ENCODE measurements at places on chromosomes 6 and 20.
A peak's percentile ranks its signal among the peaks of the same experiment; 100 is the strongest.

DNA sequence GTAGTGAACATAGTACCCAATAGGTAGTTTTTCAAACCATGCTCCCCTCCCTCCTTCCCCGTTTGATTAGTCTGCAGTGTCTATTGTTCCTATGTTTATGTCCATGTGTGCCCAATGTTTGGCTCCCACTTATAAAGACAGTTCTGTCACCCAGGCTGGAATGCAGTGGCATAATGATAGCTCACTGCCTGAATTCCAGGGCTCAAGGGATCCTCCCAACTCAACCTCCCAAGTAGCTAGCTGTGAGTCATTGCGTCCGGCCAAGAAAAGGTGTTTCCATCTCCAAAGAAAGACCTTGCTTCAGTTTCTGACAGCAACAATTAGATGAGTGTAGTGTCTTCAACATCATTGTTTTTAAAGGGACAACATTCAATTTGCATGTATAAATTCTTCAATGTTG is 131.1 kb upstream of the CEP162 start:
- DNase-seq, result no peak

DNA sequence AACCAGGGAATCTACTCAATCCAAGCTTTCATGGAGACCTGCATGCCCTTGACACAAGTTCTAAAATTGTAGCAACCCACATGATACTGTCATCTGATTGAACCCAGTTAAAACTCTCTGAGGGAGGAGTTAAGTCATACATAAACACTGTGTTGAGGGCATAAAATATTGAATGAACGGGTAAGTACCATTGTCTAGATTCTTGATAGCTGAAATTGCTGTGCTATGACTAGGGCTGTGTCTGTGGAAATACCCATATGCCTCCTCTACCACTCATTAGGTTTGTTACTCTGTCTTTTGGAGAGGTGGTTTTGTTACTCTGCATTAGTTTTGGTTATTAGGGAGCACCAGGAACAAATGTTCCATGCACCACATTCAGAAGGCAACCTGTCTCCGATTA is 7.6 kb downstream of the ENPP4 start:
- no peak for DNase-seq

DNA sequence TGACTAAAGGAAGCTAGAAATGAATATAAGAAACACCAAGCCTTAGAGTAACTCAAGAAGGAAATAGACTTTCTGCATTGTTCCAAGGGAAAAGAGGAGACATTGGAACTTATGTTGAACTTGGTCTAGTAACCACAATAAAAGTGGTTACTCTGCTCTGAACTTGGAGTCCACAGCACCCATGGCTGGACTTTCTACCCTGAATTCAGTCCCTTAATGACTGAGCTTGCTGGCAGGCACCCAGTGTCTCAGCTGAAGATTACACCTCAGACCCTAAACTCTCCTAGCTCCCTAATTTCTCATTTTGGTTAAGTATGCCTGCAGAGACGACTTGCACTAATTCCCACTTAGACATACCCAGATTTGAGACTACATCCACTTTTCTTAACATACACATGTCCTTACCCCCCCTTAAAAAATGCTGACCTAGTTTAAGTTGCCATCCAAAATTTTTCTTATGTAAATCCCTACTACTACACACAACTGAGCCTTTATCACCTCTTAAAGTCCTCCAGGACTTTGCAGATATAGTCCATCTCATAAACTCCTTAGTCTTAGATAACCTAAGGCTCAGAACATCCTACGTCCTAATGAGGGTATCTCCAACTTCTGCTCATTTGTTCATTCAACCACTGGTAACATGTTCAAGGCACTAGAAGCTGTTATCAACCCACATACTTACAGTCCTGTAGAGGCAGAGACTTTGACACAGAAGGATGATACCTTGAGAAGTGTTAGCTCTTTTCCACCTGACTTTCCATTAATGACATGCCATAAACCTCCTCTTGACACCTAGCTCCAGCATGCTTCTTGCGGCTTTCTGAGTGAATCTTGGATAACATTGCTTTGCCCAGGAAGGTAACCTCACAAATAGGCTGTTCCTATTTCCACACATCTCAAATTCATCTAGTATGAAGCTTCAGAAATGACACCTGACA is 129.8 kb downstream of the ALDH8A1 start:
- DNase-seq, result no peak

GRCh38 chr6:134449781-134450180 is 131.9 kb upstream of the SGK1 start:
- peak; percentile 24 for DNase-seq

DNA sequence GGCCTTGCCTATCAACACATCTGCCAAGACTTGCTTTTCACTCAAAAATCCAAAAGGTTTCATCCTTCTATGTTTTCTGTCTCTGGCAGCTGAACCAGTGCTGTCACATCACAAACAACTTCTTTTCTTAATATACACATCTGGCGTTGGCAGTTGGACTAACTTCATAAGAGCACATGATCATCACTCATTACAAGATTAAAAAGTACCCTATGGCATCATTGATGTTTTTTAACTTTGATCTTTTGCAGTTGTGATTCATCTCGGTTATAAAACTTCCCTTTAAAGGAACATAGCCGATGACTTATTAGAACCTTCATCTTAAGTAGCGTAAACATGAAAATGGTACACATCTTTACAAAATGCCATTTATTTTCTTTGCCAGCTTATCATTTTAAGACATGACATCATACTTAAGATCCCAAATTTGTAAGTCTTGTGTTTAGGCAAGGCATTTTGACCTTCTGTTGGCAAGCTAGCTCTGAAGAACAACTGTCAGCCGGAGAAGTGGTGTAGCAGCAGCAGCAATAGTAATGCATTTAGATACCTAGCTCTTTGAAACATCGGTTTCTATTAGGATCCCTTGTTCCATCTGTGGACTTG is 64.2 kb upstream of the SUPT3H start:
- no peak for DNase-seq

GRCh38 chr6:68279793-68280557 is 355.1 kb upstream of the ADGRB3 start:
- no peak for DNase-seq

- DNase-seq, result no peak
These were observed 59.0 kb upstream of the ZNF184 start for GRCh38 chr6:27531772-27532459.

DNA sequence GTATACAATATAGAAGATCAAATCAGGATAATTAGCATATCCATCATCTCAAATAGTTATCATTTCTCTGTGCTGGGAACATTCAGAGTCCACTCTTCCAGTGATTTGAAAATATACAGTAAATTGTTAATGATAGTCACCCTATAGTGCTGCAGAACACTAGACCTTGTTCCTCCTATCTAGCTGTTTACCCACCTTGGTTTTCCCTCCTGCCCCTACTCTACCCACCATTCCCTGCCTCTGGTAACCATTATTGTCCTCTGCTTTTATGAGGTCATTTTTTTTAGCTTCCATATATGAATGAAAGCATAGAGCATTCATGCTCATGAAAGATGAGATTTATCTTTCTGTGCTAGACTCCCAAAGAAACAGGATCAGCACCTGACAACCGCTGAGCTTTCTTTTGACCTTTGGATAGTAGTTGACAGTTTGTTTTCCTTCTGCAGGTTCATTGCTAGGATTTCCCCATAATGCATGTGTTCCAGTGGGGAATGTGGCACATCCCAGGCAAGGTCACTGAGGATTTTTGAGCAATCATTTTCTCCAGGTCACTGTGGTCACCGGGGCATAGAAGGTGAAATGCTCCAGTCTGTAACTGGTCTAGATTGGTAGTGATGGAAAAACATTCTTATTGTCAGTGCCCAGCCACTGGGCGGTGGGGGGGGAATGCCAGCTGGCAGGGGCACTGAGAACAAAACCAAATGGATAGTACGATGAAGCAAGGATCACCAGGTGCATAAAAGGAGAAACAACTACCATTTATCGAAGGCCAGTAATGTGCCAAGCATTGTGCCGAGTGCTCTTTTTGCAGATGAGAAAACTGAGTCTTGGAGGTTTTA is 33.6 kb upstream of the BCAS1 start:
- no peak for DNase-seq

DNA sequence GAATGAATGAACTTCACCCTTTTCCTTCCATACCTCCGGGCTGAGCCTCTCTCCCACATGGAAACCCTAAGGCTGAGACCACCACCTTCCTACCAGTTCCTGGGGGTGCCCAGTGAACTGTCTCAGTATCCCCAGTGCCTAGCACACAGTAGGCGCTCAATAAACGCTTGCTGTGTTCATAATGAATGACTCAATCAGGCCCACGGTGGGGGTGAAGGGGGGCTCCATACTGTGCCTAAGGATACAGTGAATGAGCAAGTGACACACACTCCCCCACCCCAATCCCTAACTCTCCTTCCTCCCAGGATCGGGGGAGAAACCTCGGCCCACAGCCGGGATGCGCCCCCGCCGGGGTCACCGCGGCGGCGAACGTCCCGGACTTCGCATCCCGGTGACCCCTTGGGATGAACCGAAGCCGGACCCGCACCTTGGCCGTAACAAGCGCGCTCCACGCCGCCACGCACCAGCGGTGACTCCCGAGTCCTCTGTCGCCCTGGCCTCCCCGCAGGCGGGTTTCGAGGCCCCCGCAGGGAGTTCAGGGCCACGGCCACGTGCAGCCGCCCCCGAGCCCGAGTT is 592 bp downstream of the KCNG1 start:
- no peak for DNase-seq

GRCh38 chr6:88910922-88911778 is 52.3 kb downstream of the RNGTT start:
- no peak for DNase-seq

GRCh38 chr20:44412402-44413144 is 57.1 kb downstream of the HNF4A start:
- DNase-seq, result no peak

DNA sequence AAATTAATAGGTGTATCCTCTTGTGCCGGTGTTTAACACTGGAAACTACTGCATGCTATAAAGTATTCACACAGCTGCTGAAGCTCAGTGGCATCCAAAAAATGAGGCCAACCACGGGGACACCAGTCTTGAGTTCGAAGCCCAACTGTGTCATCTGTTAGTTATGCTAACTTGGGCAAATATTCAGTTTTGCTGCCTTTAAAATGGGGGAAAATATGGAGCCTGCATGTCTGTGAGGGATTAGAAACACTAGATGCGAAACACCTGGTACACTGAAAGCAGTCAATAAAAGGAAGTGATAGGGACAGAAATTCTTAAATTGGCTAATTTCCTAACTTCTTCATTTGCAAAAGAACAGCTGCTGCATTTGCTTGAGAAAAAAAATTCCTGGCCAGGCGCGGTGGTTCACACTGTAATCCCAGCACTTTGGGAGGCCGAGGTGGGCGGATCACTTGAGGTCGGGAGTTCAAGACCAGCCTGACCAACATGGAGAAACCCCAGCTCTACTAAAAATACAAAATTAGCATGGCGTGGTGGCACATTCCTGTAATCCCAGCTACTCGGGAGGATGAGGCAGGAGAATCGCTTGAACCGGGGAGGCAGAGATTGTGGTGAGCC is 36.6 kb upstream of the MLIP start:
- peak; percentile 93 for DNase-seq

GRCh38 chr6:141097471-141097870 is 1035.3 kb upstream of the GJE1 start:
- no peak for DNase-seq

DNA sequence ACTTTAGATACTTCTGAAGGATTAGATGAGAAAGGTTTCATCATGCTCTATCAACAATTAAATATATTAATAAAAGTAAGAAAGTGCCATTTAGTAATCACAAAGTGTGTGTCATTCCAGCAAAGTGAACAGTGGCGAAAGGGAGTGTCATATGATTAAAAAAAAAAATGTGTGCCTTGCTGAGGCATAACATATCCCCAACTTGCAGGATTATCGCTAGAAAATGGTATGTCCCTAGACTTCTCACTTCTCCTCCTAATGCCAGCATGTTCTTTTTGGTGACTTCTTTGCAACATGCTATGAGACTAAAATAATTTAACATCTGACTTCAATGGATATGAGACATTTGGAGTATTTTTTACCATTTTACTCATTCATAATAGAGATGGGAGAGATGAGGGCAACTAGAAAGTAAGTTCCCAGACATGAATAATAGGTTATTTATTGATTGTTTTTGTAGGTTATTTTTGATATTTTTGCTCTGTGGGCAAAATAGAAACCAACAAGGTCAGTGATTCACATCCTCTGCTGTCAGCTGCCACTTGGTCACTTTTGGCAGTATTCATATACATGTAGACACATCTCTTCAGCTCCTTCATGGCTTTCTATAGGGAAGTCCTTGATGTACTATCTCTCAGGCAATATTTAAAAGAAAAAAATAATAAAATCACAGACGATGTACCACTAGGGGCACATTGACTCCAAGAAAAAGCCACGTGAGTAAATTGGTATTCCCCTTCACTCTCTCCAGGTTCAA is 370.1 kb downstream of the BMP2 start:
- no peak for DNase-seq

- no peak for DNase-seq
These were observed 9.9 kb downstream of the IRF4 start for GRCh38 chr6:401239-401993.

DNA sequence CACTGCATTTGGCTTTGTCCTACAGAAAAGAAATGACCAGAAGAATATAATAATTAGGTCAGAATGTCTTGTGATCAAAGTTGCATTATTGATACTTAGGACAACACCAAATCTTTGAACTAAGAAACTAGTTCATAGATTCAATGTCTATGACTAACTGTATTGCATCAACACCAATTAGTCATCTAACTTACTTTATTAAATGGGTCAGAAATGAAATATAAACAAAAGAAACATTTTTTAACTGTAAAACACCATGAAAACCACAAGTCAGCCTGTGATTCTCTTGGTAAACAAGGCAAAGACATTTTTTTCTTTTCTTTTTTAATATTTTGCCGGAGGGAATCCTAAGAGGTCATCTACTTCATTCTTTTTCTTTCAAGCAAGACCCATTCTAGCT is 114.1 kb upstream of the HDDC2 start:
- DNase-seq, result no peak

All from muscle of leg (tissue), 16 donors.